ENCODE measurements at places on chromosomes 6 and 20.

DNA sequence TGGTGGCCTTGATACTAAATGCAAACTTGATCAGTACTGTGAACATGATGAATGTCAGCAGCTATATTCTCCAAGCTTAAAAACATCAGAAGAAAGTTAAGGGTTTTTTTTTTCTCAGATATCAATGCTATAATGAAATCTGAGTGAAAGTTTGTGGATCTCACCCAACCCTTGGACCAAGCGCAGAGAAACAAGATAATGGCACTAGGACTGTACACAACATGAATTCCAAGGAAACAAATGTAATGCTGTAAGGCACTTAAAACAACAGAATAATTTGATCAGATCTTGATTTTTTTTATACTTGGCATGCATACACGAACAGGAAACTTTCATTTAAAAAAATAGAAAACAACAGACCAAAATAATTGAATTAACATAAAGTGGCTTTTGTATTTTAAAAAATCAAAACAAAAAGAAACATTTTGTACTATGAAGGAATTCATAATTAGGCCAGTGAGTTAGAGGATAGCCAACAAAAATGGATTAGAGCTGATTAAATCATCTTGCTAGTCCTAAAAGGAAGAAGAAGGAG, 1154.0 kb upstream of the EYS start:
- no peak for DNase-seq

DNA sequence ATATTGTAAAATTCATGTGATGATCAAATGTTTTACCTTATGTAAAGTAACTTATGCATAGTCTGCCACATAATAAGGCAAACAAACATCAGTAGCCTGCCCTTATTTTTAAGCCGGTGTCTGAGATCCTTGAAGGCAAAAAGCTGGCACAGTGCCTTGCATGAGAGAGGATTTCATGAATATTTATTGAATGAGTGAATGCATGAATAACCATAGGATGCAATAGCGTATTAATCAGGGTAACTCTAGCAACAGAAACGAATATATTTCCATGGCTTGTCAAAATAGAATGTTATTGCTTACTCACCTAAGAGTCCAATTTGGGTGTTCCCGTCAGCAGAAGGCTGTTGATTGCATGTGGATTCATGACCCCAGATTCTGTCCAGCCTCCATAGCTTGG, 34.9 kb downstream of the BTBD3 start:
- DNase-seq: no peak

DNA sequence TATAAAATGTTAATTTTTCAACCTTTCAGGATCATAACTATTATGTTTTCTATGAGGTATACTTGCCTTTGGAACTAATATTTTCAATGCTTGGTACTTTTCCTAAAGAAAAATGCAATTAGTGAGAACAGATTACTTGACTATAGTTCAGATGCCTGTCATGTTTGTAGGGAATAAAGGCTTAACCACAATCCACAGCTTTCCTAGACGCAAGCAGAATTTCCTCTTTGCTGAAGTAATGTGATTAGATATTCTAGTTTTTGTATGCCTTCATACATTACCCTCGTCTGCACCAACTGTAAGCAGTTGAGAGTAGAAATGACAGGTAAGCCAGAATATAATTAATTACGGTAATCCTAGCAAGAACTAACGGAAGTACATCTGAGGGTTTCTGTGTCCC, 581.4 kb upstream of the MMS22L start:
- DNase-seq: no peak

GRCh38 chr6:28224131-28225055, 682 bp upstream of the ZSCAN9 start:
- no peak for DNase-seq

GRCh38 chr6:110761371-110761770, 53.9 kb downstream of the CDK19 start:
- no peak for DNase-seq
